ENCODE measurements at places on chromosomes 12 and 14.

DNA sequence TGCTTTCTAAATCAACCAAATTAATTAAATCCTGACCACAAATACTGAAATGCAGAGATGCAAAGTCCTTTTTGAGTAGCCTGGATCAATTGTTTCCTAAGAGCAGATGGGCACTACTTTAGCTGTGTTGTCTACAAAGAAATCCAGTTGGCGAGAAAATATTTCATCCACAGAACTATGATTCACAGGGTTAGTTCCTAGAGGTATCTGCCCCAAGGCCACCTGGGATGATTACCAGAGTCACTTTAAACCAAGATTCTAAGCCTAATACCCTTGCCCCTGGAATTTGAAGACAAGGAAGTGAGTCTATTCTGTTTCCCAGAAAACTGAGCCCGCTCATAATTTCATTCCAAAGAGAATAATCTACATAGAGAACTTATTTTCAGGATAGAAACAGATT lies 198.4 kb downstream of the PPM1H start:
- no peak for DNase-seq

GRCh38 chr14:95054346-95055280 lies 102.7 kb downstream of the DICER1 start:
- no peak for DNase-seq

DNA sequence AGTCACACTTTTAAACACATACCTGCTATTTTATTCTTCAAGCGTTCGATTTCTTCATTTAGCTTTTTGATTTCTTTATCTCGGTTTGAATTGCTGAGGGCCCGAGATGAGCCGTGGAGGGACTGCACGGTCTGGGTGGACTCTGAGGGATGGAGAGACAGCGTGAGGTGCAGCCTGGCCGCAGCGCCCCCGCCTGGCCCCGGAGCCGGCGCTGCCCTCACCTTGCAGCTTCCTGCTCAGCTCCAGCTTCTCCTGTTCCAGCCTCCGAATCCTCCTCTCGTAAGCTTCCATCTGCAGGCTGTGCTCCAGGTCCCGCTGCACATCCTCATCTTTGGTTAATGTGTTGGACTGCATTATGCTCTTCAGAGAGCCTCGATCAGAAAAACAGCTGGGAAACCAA lies 53.2 kb downstream of the AMN start:
- DNase-seq = no peak

GRCh38 chr14:54589843-54590242 lies 22.9 kb downstream of the SAMD4A start:
- no peak for DNase-seq

- no peak for DNase-seq
Measured at GRCh38 chr12:13348464-13348863, 151.9 kb downstream of the EMP1 start.

- DNase-seq = no peak
Measured at GRCh38 chr12:1566449-1567135, 27.8 kb downstream of the FBXL14 start.

DNA sequence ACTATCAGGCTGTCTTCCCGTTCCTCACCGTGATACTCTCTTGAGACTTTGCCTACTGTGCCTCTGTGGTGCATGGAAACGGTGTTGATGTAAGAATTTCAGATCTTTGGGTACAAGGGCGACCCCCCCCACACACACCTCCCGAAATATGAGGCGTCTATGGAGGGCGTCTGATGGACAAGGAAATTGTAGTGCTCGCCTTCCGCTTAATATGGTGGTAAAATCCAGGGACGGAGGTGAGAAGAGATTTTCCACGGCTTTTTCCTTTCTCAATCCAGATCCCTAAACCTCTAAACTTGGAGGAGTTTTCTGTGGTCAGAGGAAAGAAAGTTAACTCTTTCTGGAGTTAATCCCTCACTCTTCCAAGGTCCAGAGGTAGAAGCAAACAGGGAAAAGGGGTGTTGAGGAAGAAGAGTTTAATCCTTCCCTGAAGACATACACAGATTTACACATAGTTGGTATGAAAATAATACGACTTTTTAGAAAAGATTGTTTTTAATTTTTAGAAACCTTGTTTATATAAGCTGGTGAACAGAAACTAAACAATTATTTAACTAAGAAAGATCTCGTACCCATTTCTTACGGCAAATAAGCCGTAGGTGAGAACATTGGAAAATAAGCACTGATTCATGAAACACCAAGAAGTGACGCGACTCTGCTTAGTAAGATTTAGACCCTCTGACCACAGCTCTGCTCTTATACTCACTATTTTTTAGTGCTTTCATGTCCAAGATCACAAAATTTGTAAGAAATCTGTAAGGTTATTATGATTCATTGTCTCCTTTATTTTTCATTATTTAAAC lies 23.1 kb upstream of the RNASE12 start:
- DNase-seq = no peak

Measured in SJSA1 (cell line).